ENCODE measurements at places on chromosomes 4 and X.

GRCh38 chrX:47501226-47502074, 18.4 kb upstream of the ZNF41 start:
- no peak for DNase-seq

GRCh38 chr4:48578132-48578968, 88.3 kb downstream of the ZAR1 start:
- DNase-seq, result peak; percentile 23

GRCh38 chrX:723781-724180, 93.2 kb downstream of the SHOX start:
- DNase-seq, result no peak

DNA sequence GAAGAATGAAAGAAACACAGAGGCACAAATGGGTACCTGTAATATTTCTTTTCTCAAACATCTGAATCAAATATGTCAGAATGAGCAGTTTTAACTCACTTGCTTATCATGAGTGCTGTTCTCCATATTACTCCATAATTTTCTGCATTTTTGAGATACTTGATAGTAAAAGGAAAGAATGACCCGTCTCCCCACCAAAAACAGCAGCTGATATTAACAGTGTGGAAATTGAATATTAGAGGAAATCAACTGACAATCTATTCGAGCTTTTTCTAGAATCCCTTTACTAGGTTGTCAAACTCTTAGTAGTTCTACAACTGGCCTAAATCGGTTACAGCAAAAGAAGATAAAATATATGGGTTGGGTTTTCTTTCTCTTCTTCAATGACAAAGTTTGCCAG, 49.9 kb upstream of the HELT start:
- no peak for DNase-seq

- DNase-seq, result no peak
These were observed 3.0 kb upstream of the PHOX2B start for GRCh38 chr4:41751449-41752061.

- no peak for DNase-seq
These were observed 5.7 kb upstream of the JADE1 start for GRCh38 chr4:128803783-128804182.

DNA sequence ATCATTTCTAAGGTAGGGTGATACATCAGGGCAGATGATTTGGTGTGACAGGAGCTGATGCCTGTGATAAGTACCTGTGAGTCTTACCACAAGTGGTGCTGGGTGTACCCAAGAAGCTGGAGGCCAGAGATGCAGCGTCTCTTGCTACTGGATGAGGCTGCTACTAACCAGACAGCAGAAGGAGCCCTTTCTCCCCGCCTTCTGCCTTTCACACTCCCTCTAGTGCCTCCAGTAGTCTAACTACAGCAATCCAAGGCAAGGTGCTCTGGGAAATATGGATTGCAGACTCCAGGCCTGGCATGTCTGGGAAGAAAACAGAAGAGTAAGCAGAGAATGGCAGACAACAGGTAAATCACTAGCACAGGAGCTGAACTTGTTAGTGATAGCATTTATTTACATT, 470.8 kb downstream of the NKX6-1 start:
- no peak for DNase-seq

DNA sequence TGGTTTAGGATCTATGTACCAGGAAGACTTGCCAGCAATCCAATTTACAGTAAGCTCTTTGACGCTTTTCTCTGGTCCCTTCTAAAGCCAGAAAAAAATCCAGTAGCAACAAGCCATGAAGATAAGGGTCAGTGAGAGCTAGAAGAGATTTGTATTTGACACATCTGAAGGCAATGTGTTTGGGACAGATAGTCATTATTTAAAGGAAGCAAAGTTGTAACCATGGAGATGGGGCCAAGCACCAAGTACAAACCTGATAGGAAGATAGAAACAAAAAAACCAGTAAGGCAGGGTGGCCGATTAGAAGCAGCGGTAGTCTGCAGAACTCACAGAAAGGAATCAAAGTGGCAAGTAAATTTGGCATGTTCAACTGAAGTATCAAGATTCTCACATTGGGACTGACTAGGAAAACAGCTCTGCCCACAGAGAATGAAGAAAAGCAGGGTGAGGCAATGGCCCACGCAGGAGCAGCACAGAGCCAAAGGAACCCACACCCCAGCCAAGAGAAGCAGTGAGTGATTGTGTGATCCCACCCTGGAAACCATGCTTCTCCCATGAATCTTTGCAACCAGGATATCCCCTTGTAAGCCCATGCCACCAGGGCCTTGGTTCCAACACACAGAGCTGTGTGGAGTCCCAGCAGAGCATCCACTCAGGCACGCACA, 12.9 kb upstream of the C4orf54 start:
- no peak for DNase-seq

- no peak for DNase-seq
These were observed 43.8 kb upstream of the NKX1-1 start for GRCh38 chr4:1449833-1450741.

- DNase-seq, result no peak
These were observed 37.8 kb downstream of the SEPTIN6 start for GRCh38 chrX:119655125-119655524.

DNA sequence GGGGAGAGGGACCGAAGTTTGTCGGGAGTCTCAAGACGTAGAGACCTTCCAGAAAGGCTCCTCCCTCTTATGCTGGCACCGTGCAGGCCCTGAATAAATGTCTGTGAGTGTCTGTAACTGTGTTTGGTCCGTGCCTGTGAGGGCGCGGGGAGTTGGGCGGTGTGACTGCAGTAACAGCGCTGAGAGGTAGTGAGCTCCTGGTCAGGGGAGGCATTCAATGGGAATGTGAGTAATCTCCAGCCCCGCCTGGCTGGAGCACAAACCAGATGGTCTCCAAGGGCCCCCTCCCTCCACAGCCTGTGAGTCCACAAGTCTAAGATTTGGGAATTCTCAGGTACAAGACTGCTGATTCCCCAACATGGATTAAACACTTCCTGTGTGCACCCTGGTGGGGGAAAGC, 100.0 kb downstream of the HMX1 start:
- no peak for DNase-seq

GRCh38 chr4:74230902-74231499, 73.1 kb downstream of the MTHFD2L start:
- DNase-seq, result no peak

- DNase-seq, result no peak
These were observed 124.9 kb downstream of the STOX2 start for GRCh38 chr4:184030036-184030435.

GRCh38 chrX:104284507-104284906, 29.8 kb upstream of the ESX1 start:
- DNase-seq, result no peak

DNA sequence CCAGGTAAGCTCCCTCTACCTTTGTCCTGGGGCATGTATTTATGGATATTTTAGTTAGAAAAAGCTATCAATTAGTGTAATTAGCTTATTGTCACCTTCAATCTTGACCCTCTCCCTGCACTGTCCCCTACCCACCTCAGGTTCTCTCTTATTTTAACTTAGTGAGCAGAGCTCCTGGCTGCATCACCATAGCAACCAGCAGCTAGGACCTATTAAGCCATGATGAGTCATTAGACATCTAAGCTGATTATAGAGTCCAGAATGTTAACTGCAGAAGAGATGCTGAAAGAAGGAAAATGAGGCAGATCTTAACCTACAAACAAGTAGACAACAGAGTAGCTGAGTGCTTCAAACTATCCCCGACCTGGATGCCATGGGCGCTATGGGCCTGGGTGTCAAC, 36.6 kb downstream of the MAGEE2 start:
- DNase-seq, result no peak

GRCh38 chr4:45693746-45694145, 430.1 kb downstream of the GABRG1 start:
- no peak for DNase-seq

GRCh38 chr4:76709772-76710090, 188.2 kb downstream of the SOWAHB start:
- no peak for DNase-seq

DNA sequence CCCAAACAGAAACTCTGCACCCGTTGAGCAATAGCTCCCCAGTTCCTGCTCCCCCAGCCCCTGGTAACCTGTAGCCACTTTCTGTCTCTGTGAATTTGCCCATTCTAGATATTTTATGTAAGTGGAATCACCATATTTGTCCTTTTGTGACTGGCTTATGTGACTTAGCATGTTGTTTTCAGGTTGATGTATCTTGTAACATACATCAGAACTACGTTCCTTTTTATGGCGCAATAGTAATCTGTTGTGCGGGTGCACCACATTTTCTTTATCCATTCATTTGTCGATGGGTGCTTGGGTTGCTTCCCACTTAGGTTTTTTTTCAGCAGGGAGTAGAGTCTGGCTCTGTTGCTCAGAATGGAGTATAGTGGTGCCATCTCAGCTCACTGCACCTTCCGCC, 6.6 kb upstream of the PDZD4 start:
- no peak for DNase-seq

GRCh38 chr4:119679251-119679650, 50.6 kb upstream of the PDE5A start:
- DNase-seq, result no peak

DNA sequence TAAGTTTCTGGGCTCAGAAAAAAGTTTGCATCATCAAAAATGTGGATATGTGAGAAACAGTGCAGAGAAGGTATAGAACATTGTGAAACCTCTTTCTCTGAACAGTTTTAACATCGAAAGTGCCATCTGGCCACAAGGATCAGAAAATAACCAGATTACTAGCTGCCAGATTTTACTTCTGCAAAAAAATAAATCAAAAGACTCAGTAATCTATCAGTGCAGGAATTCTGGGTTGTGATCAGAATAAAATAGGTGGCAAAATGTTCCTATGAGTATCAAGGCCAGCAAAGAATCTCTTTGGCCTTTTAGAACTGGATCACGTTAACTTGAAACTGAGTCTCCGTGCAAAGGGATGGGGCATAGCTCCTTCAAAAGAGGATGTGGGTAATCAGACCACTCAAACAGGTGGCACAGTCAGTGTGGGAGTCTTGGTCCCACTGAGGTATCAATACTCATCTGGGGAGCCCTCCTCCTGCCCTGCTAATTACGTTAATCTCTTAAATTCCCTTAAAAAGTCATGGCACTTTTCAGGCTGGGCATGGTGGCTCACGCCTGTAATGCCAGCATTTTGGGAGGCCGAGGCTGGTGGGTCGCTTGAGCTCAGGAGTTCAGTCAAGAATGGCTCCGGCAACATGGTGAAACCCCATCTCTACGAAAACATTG, 26.7 kb upstream of the RBM47 start:
- no peak for DNase-seq

- DNase-seq, result no peak
These were observed 113.8 kb upstream of the STIM2 start for GRCh38 chr4:26746802-26747213.

DNA sequence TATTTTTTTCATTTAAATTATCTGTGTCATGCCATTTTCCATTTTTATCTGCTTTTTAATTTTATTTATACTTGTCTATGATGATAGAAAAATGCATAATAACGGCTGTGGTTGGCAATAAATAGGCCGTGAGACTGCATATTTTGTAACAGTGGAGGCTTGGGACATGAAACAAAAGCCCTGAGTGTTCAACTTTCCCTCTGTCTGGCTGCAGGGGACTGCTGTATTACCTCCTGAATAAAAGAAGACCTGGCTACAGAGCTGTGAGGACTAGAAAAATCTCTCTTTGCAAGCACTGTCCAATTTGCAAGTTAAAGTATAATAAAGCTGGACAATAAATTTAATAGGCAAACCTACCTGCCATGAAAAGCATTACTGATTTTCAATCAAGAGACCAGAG, 82.1 kb downstream of the MAGEB10 start:
- no peak for DNase-seq

GRCh38 chrX:49184294-49185281, 1.6 kb downstream of the PRICKLE3 start:
- DNase-seq, result peak; percentile 91

DNA sequence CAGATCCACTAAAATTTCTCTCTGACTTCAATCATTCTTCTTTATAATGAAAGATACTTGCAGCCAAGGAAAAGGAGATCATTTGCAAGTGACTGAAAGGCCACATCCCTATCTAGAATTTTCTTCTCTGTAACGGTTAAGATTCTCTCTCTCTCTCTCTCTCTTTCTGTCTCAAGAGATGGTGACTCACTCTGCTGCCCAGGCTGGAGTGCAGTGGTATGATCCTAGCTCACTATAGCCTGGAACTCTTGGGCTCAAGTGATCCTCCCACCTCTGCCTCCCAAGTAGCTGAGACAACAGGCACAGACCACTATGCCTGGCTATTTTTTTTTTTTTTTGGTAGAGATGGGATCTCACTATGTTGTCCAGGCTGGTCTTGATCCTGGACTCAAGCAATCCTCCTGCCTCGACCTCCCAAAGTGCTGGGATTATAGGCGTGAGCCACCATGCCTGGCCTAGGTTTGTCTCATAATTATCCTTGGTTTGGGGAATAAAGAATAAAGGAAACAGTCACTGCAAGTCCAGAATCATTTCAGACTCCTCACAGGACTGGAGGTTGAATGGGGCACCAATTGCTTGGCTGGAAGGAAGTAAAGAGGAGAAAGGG, 33.3 kb upstream of the GALNT7 start:
- no peak for DNase-seq

DNA sequence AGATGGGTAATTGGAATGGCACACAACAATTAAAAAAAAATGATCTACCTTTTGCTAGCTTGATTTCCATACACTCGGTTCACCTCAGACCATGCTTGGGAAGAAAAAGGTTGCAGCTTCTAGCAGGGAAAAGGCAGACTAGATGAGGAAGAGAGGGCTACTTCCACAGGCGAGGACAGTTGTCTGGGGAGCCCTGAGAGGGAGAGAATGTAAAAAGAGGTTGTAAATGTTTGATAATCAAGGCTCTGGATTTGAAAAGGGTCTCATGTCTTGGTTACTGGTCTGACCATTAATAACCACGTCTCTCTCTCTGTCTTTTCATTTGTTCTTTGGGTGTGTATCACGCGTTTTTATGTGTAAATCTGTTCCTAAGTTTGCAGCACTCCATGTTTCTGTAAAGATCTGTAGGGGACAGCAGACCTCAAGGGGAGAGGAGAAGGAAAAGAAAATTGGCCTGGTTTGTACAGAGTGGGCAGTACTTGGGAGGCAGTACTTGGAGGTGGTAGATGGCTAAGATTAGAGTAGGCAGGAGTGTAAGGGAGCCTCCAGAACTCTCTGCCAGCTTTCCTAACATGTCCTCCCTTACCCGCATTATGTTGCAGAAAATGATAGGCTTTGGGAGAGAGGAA, 750 bp downstream of the ARMCX5 start:
- no peak for DNase-seq

GRCh38 chr4:37976507-37976906, 16.3 kb downstream of the PTTG2 start:
- DNase-seq, result no peak

DNA sequence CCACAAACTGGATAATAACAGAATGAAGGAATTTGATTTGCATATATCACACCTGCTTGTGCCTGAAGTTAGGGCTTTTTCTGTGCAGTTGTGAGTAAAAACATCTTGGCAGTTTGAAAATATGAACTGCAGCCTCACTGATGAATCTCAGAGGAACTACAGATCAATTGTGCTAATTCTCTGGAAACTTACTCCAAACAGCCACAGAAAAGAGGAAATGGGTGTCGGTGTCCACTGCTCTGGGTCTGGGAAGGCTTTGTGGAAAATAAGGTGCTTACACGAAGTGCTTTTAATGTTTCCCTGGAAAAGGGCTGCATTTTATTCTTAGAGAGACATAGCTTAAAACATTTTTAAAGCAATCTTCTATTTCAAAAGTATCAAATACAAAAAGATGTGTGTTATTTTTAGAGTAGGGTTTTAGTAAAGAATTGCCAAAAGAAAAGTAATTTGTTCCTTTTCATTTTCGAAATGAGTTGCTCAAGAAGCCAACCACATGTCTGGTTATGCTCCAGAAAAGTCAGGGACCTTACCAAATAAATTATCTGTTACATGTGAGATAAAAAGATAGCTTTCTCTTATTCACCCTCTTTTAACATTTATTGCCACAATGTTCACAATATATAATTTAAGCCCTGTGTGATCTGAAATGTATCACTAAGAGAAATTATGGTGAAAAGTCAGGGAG, 240.1 kb downstream of the FRAS1 start:
- DNase-seq, result no peak
